ENCODE measurements at places on chromosomes 3 and 15. TPM values are rescaled to one million over a fixed set of nuclear protein-coding genes. Genes with fewer than 3 reads are reported as not detected.
A peak's percentile ranks its signal among the peaks of the same experiment; 100 is the strongest.

GRCh38 chr3:58353722-58354553 lies 21.2 kb downstream of the PXK start:
- no peak overlapping the region for H3K4me3 ChIP-seq
- no peak for DNase-seq
- H3K27ac ChIP-seq, result no peak overlapping the region
- H3K36me3 ChIP-seq, result no peaks in the 10 kb centered on the region

Gene SEMA6D
- total RNA-seq, result not detected

DNA sequence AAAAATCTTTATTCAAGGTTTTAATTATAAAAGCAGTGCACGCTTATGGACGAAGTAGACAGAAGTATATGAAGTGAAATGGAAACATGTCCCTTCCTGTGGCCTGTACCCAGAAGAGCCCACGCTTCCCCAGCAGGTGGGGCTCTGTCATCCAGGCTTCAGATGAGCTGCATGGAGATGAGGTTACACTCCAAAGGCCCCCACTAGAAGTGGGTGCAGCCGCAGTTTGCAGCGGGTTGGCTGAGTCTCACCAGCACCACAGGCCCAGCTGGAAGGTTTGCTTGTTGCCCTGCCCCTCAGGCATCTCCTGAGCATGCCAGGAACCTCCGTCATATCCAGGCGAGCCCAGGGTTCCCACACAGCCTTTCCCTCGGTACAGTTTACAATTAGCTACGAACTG lies 33.1 kb downstream of the PRR20G start:
- H3K27ac ChIP-seq, result no peak overlapping the region
- DNase-seq, result peak; percentile 16
- no peaks in the 10 kb centered on the region for H3K4me1 ChIP-seq
- H3K36me3 ChIP-seq, result no peaks in the 10 kb centered on the region
- peaks cover 21% of the 10 kb centered on the region for H3K27me3 ChIP-seq

Gene MUC4
- total RNA-seq, result not detected

DNA sequence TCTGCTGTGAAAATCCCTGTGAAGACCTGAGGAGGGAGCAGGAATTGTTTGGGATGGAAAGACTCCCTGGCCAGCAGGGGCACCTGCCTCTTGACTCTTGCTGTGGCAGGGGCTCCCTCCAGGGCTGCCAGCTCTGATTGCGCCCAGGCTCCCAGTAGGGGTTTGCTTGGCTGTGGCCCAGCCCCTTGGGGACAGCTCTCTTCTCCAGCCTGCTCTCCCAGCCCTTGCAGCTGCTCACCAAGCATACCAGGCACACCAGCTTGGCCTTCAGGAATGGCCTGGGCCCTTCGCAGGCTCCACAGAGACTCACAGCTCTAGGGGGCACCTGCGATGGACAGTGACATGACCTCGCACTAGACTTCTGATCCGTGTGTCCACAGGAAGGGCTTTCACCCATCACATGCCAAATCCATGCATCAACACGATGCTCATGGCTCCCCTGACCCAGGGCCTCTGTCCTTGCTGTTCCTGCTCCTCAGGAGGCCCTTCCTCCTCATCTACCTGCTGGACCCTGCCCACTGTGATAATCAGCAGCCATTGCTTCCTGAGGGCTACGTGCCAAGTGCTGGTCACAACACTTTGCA lies 61.8 kb downstream of the SCN5A start:
- no peaks in the 10 kb centered on the region for H3K36me3 ChIP-seq
- no peak for DNase-seq
- peaks cover 11% of the 10 kb centered on the region for H3K27me3 ChIP-seq
- no peak overlapping the region for H3K27ac ChIP-seq
- no peaks in the 10 kb centered on the region for H3K4me1 ChIP-seq

GRCh38 chr15:56939257-56939656 lies 20.8 kb downstream of the TCF12 start:
- no peaks in the 10 kb centered on the region for H3K27me3 ChIP-seq
- H3K27ac ChIP-seq, result no peak overlapping the region
- H3K4me3 ChIP-seq, result no peak overlapping the region
- DNase-seq, result no peak
- H3K4me1 ChIP-seq, result peaks cover 29% of the 10 kb centered on the region

- peaks cover 5% of the 10 kb centered on the region for H3K36me3 ChIP-seq
- no peak for DNase-seq
- no peak overlapping the region for H3K27ac ChIP-seq
- H3K4me3 ChIP-seq, result no peak overlapping the region
Measured at GRCh38 chr3:138684396-138684795, 75.8 kb downstream of the FAIM start.

Gene HTR3E
- total RNA-seq, result not detected

- no peak overlapping the region for H3K4me3 ChIP-seq
- no peaks in the 10 kb centered on the region for H3K4me1 ChIP-seq
- no peak for DNase-seq
- no peaks in the 10 kb centered on the region for H3K27me3 ChIP-seq
- H3K27ac ChIP-seq, result no peak overlapping the region
Measured at GRCh38 chr3:173599673-173600072, 202.1 kb downstream of the NLGN1 start.

Gene ZNF148
- total RNA-seq, result 36.1 TPM

DNA sequence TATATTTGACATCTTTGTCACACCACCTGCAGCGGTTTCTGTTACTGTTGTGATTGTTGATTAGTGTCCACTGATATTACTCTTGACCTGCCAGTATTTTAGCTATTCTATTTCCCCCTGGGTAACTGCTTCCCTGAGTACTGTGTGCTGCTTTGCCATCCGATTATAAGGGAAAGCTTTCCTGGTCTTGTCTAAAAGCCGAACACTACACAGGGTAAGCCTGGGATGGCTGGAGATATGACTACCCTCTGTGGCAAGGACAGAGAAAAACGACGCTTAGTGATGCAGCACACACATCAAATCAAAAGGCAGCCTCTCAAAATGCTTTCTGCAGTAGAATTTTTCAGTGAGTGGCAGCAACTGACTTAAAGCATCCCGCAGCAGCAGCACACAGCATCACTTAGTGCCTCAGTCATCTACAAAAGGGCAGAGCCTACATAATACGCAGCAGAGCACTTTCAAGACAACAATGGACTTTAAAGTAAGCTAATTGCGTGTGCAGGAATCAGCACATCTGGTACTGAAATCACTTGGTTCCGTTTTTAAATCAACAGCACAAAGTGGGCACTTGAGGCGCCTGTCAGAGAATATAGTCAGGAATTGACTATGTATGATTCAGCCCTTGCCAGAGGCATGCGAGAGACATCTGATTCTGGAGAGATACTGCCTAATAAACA lies 656.3 kb upstream of the TGFBR2 start:
- peaks cover 5% of the 10 kb centered on the region for H3K27me3 ChIP-seq
- H3K4me3 ChIP-seq, result no peak overlapping the region
- DNase-seq, result no peak
- no peaks in the 10 kb centered on the region for H3K36me3 ChIP-seq
- no peak overlapping the region for H3K27ac ChIP-seq

- peaks cover 8% of the 10 kb centered on the region for H3K27me3 ChIP-seq
- no peak overlapping the region for H3K4me3 ChIP-seq
- H3K27ac ChIP-seq, result no peak overlapping the region
- DNase-seq, result no peak
Measured at GRCh38 chr15:101105059-101105891, 146.6 kb downstream of the CHSY1 start.

Gene MASP1
- total RNA-seq, result 9.3 TPM

Gene SLC2A2
- total RNA-seq, result 19.5 TPM

GRCh38 chr3:194946091-194946490 lies 260.4 kb downstream of the FAM43A start:
- H3K4me1 ChIP-seq, result peaks cover 3% of the 10 kb centered on the region
- no peak overlapping the region for H3K27ac ChIP-seq
- DNase-seq, result no peak

- no peak overlapping the region for H3K27ac ChIP-seq
- peaks cover 5% of the 10 kb centered on the region for H3K36me3 ChIP-seq
- no peak overlapping the region for H3K4me3 ChIP-seq
Measured at GRCh38 chr3:66371432-66371831, 129.4 kb downstream of the LRIG1 start.

Gene RGMA
- not detected for total RNA-seq

- DNase-seq, result no peak
- H3K27ac ChIP-seq, result no peak overlapping the region
- no peaks in the 10 kb centered on the region for H3K27me3 ChIP-seq
- no peaks in the 10 kb centered on the region for H3K4me1 ChIP-seq
- no peak overlapping the region for H3K4me3 ChIP-seq
Measured at GRCh38 chr3:34408088-34408487, 609.7 kb downstream of the PDCD6IP start.

Gene EPHB1
- not detected for total RNA-seq

Gene ARRDC4
- total RNA-seq, result 2.5 TPM

Gene ZNF620
- total RNA-seq, result 16.3 TPM

- no peak overlapping the region for H3K4me3 ChIP-seq
- no peak overlapping the region for H3K27ac ChIP-seq
- no peaks in the 10 kb centered on the region for H3K27me3 ChIP-seq
- no peaks in the 10 kb centered on the region for H3K4me1 ChIP-seq
Measured at GRCh38 chr3:189836795-189837194, 205.6 kb downstream of the TP63 start.

Gene CPNE4
- total RNA-seq, result not detected

DNA sequence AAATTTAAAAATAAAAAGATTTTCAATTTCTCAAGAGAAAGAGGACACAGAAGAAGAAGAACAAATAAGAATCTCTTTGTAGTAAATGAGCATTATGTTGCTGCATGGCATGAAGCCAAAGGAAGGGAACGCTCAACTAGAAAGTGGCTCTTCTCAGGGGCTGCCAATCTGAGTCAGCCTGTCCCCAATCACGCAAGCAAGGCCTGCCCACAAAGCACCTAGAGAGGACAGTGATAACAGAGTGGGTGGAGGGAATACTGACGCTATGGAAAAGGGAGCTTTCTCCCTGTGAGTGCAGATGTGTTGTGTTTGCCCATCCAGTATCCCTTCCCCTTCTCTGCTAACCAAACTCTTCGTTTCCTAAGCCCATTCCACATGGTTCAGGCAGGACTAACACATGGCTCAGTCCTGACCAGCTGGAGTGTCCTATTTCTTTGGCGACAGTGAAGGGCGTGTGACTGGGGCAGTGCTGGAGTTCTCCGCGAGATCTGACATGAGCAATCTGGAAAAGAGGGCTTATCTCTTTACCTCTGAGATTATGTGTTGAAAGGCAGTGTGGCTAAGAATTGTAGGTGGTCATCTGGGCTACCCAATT lies 14.2 kb downstream of the FBN1 start:
- no peak for DNase-seq
- no peak overlapping the region for H3K4me3 ChIP-seq
- no peaks in the 10 kb centered on the region for H3K4me1 ChIP-seq
- no peaks in the 10 kb centered on the region for H3K27me3 ChIP-seq
- H3K36me3 ChIP-seq, result no peaks in the 10 kb centered on the region

Gene CLDN16
- total RNA-seq, result 0.24 TPM
